ENCODE measurements at places on chromosomes 6 and 20. TPM values are rescaled to one million over a fixed set of nuclear protein-coding genes. Genes with fewer than 3 reads are reported as not detected.

DNA sequence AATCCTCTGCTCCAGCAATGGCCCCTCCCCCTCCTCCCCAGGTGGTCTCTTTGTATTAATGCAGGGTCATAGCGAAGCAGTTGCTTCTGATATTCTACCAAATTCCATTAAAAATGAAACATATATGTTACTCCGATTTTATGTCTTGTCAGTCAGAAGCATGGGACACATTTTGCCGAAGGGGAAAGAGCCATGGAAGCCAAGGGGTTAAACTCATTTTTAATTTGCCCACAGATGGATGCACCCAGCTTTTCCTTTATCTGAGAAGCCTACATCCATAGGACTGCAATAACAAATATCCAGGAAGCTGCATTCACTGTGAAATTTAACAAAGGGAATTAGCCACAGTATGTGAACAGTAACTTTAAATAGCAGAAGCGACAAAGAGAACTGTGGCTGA is 688.2 kb downstream of the QKI start:
- H3K27me3 ChIP-seq, result no peaks in the 10 kb centered on the region
- DNase-seq, result no peak
- peaks cover 77% of the 10 kb centered on the region for H3K4me1 ChIP-seq
- peak overlapping the region; percentile 92 for H3K27ac ChIP-seq
- no peaks in the 10 kb centered on the region for H3K36me3 ChIP-seq
- peak overlapping the region; percentile 78 for H3K4me3 ChIP-seq

DNA sequence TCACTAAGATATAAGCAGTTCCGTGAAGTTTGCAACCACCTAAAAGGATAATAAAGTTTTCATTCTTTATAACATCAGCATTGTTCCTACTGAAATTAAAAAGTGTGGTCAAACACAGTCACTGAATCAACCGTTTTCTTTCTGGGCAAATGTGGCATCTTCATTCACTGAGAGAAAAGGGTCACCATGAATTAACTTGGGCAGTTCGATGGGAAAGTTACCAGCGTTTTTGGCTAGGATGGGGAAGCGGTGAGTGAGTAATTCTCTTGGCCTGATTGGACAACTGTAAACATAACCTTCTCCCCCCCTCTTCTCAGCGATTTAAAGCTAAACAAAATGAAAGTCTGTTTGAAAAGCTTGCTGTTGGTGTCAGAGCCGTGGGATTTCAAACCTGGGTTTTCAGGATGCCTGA is 181.8 kb downstream of the SASH1 start:
- peaks cover 44% of the 10 kb centered on the region for H3K36me3 ChIP-seq
- DNase-seq, result no peak
- no peak overlapping the region for H3K27ac ChIP-seq

DNA sequence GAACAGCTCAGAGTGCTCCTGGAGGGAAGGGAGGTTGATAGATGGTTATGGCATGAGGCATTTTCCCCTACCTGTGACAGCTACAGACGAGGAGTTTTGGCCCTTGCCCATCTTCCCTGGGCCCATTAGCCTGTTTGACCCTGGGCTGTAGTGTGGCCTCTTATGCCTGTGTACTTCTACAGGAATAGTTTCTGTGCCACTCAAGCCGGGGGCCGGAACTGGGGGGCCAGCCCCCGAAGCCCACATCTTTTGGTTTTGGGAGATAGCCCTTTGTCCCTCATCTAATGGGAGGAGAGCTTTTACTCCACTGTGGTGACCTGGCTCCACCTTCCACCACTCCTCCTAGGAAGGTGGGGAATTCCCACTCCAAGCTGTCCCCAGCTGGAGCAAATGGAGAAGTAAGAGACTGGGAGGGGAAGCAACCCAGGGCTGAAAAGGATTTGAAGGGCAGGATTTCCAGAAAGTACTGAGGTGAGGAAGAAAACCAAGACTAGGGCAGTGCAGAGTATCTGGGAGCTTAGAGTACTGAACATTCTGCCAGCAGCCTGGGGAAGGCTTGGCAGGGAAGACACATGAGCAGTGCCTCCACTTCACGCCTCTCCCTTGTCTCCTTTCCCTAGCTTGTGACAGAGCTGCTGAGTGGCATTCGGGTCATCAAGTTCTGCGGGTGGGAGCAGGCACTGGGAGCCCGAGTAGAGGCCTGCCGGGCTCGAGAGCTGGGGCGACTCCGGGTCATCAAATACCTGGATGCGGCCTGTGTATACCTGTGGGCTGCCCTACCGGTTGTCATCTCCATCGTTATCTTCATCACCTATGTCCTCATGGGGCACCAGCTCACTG is 6.9 kb downstream of the ABCC10 start:
- no peak overlapping the region for H3K4me3 ChIP-seq
- no peaks in the 10 kb centered on the region for H3K27me3 ChIP-seq
- peaks cover 4% of the 10 kb centered on the region for H3K4me1 ChIP-seq
- peak overlapping the region; percentile 31 for H3K27ac ChIP-seq

Gene C4A
- 10.1 TPM for total RNA-seq

Gene BPIFA1
- not detected for total RNA-seq
